Stimulated activated CD4-positive, alpha-beta T cell treated with anti-CD3 and anti-CD28 coated beads, Interleukin-1b, Interleukin-23, amount 100 ng/mL, for 48 hours (primary cell): ENCODE measurements at places on chromosomes 6 and 20.

DNA sequence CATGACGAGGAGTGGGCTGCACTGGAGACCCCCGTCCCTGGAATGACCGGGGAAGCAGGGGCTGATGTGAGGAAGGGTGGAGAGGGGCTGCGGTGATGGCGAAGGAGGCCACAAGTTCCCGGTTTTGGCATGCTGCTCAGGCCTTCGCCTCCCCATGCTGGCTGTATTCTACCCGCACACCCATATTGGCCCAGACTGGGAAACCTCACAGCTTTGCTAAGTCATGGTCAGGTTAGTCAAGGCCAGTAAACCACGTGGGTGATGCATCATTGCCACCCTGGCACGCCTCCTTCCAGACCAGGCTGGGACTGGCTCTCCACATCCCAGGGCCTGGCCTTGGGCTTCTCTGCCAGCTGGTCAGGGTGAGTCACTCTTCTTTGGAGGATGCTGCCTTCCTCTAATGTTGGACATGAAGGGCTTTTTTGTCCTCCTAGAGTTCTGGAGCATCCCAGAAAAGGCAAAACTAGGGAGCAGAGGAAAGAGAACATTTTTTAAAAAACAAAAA, 53.8 kb downstream of the PCNA start:
- no peak for DNase-seq

DNA sequence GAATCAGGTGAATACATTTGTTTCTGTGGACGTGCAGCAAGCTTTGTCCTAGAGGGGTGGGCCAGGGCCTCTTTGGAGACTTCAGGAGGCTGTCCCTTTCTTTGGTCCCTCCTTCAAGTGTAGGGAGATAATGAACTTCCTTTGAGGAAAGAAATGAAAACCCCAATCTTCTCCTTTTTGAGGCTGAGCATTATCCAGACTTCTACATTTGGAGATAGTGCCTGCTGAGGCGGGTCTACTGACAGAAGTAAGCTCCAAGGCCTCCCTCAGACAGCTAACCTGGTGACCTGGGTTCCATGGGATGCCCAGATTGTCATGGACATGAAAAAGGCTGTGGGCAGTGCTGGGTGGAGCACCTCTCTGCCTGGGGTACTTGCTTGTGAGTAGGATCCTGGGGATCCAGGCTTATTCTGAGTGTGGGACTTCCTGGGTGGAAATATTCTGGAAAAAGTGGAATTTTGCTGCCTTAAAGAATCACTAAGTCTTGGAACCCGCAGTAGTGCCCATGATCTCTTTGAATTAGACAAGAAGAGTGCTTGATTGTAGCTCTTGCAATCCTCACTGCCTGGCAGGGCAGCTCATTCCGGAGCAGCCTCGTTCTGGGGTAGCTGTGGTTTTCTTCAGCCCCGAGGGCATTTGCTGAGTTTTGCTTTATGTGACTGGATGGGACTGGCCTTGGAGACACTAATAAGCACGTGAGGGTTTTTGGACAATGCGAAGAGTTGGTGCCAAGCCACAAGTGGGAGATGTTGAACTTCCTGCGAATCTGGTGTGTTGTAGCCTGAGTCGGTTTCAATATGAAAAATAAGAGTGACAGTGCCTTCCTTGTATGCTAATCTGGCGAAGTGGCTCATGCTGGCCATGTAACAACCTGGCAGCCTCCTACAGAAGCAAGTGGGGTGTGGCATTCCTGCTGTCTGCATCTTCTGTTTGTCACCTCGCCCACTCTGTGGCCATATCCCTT, 28.1 kb downstream of the SNRNP48 start:
- peak; percentile 16 for DNase-seq

- no peak for DNase-seq
Observed at GRCh38 chr20:6045566-6045965, 8.3 kb downstream of the LRRN4 start.

DNA sequence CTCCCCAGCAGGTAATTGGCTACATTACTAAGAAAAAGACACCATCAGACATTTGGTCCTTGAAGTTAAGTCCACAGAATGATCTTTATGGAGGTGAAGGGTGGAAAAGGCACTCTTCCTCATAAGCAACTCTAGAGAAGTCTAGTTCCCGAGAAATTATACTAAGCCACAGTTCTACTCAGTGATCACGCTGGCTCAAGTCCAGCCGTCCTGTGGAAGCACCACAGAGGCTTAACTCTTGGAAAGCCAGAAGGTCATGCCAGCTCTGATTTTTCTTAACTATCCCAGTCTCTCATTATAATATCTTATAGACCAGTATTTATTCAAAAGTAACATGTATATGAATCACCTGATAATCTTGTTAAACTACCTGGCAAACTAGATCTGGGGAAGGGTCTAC, 258.5 kb downstream of the EYA4 start:
- no peak for DNase-seq
